Activated CD8-positive, alpha-beta memory T cell treated with anti-CD3 and anti-CD28 coated beads for 24 hours (primary cell): ENCODE measurements at places on chromosomes 6 and 20.

DNA sequence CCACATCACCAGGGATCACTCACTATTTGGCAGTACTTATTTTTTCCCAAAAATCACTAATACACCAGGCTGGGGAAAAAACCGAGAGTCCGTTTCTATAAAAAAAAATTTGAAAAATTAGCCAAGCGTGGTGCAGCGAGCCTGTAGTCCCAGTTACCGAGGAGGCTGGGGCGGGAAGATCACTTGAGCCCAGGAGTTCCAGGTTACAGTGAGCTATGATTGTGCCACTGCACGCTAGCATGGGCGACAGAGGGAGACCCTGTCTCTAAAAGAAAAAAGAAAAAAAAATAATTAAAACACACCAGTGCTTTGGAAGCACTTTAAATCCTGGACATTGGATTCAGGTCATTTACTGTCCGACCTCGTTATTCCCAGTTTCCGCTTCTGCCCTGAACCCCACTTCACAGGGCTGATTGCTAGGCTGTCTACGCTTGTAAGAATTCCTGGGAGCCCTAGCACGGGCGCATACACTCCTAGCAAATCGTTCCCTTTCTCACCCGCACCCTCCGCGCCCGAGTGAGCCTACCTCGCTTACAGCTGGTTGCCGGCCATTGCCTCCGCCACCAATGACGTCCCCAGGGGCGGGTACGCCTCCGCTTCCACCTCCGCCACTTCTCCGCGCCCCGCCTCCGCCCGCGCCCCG, at the start of gene TPMT:
Gene TPMT, minus strand, starts transcription at position 571 of the 643 bp plus-strand sequence. CDS start 5,950 bp downstream, outside the sequence.
- no peak for DNase-seq

DNA sequence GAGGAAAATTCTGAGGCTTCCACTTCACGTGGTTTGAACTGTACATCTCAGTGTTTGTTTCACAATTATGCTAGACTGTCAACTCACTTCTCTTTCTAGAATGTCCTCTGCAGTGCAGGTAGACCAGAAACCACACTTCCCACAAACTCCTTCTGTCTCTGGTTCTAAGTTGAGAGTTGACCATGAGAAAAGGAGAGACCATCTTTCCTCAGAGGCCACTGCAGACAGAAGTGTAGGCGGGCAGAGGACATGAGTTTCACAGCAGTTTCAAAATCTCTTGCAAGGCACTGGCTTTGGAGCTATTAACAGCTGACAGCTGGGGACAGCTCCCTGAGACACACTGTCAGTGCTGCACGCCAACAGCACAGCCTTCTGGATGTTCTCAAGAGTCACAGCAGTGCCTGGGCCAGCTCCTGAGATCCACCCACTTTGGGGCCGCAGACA, 55.4 kb upstream of the MOXD1 start:
- no peak for DNase-seq

GRCh38 chr6:149174962-149175361, 142.6 kb upstream of the TAB2 start:
- DNase-seq = no peak

DNA sequence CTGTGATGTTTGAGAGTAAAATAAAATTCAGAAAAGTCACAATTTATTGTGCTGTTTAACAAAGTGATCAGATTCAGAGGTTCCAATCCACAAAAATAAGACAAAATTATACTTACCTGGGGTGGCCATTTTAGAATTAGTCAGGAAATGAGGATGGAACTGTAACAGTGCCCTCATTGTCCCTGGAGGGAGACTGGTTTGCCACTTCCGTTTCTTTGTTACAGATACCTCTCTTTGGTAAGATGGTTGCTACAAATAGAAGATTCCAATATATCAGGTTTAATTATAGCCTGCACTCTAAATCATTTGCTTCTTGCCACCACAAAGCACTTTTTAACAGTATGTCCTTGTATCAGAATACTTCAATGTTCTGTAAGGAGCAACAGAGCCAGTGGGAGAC, 95.6 kb downstream of the CTNNBL1 start:
- DNase-seq = no peak

DNA sequence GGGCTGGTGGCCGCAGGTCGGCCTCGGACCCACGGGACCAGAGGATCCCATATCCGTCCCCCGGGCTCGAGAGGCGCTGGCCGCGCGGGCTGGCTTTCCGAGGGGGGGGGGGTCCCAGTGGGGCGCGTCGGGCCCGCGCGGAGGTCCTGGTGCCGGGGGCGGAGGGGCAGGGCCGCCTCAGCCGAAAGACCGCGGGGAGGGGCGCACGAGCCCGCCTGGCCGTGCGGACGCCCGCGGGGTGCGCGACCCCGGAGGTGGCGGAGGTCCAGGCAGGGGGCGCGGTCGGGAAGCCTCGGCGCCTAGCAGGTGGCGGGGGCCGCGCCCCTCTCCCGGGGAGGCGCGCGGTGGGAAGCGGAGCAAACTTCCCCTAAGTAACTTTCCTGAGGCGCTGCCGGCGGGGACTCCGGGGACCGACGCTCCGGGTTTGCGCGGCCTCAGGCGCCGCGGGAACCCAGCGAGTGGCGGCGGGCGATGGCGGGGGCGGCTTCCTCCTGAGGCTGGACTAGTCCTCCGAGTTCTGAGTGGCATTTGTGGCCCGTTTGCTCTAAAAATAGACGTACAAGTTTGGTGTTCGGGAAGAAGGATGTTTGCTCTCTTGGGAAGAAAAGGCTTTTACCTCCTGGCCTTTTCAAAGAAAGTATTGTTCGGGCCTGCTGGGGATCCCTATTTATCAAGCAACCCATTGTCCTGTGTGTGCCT, 26.5 kb upstream of the BTBD3 start:
- DNase-seq = peak; percentile 56

GRCh38 chr20:40218316-40218969, 470.6 kb downstream of the MAFB start:
- DNase-seq = no peak

GRCh38 chr6:120302041-120302440, 952.5 kb upstream of the MAN1A1 start:
- no peak for DNase-seq

GRCh38 chr20:3258429-3258828, 19.4 kb upstream of the SLC4A11 start:
- no peak for DNase-seq

GRCh38 chr6:1812487-1812886, 202.8 kb downstream of the FOXC1 start:
- DNase-seq = no peak

DNA sequence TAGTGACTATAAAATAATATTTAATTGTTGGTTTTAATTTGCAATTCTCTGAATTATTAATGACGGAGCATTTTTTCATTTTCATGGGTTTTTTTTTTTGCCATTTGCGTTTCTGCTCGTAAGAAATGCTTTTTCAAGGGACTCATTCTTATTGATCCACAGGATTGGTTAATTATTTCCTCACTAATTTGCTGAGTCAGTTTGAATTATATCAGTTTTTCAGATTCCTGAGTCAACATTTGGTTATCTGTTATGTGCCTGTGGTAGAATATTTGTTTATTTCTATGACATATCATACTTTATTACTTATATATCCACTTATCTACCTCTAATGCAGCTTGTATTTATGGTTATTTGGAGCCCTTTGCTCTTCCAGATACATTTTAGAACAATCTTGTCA, 257.0 kb upstream of the BTBD3 start:
- DNase-seq = no peak

- no peak for DNase-seq
These were observed 100.8 kb downstream of the BFSP1 start for GRCh38 chr20:17430125-17430950.

DNA sequence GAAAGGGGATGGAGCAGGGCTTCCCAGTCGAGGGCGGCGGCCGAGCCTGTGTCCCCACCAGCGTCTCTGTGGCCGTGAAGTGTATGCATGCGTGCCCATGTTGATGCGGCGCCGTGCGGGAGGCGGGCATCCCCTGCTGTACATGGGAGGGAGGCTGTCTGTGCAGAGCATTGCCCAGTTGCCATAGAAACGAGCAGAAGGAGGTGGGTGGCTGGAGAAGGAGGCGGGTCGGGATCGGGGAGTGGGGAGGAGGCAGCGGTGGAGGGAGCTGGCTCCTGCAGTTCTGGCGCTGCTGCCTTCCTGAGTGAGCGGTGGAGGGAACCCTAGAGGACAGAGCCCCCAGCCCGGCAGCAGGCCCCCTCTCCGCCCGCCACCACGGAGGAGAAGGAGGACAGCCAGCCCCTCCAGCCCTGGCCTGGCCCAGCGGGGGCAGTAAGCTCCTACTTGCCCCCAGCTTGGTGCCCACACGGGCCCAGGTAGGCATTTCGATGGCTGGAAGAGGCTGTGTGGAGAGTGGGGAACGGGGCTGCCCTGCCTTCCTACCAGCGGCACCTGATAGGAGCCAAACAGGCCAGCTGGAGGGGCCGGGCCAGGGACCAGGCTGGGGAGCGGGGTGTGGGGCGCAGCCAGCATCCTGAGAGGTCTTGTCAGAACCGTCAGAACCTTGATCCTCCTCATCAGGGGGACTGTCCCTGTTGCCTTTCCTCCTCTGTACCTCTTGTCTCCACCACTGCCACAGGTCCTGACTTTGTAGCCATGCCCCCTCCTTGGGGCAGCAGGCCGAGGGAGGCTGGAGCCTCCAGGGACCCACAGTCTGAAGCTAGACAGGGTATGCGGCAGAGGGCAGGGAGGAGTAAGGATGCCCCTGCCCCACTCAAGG, 41.3 kb downstream of the SPDEF start:
- no peak for DNase-seq

- DNase-seq = no peak
These were observed 94.7 kb upstream of the AHI1 start for GRCh38 chr6:135592276-135592675.

DNA sequence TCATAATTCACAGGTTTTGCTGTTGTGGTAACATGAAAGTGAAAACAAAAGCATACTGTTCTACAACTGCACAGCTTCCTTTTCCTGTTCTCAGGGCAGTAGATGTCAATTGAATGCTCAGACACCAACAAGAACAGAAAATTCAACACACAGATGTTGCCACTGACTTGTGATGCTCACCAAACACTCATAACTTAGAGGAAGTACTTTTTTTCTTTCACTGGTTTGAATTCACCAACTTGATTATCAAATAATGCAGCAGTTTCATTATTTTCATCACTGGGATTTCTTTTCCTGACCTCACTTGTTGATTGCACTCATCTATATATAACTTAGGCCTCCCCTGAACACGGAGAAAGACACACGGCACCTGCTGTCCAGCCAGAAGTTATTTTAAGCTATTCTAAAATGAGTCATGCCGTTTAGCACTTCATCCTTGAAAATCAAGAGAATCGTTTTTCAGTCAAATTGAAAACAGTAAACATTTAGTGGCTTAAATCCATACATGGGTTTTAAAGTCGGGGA, 949 bp downstream of the TXLNB start:
- DNase-seq = no peak

DNA sequence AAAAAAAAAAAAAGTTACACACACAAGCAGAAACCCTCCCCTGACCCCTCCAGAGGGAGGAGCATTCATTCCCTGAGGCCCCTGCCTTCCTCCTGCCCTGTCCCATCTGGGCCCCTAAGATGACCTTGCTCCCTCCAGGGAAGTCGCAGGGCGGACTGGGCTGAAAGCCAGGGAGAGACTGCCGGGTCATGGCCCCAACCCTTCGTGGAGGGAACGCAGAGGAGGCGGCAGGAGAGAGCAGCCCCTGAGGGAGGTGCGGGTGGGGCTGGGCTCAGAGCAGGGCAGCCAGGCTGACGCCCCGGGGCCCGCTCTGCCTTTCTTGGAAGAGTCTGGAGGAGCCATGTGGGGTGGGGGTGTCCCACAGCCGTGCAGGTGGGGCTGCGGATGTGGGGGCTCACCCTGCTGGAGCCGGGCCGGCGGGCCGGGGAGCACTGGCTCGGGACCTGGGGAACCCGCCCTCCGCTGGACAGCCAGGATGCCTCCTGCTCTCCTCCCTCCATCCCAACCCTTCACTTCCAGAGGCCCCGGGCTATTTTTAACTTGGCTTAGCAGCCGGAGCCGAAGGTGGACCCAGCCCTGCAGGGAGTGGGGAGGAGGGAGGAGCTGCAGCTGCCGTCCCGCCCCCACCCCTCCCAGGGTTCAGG, 15.0 kb upstream of the ABHD16B start:
- DNase-seq = no peak

- DNase-seq = peak; percentile 75
These were observed 111.9 kb upstream of the GGTLC1 start for GRCh38 chr20:24100370-24101011.

- no peak for DNase-seq
These were observed 16.1 kb upstream of the CDK19 start for GRCh38 chr6:110831405-110831804.

- no peak for DNase-seq
These were observed 31.8 kb downstream of the MYB start for GRCh38 chr6:135212935-135213334.

GRCh38 chr6:149147938-149148718, 169.4 kb upstream of the TAB2 start:
- no peak for DNase-seq
